ENCODE measurements at places on chromosomes 11 and 22.

DNA sequence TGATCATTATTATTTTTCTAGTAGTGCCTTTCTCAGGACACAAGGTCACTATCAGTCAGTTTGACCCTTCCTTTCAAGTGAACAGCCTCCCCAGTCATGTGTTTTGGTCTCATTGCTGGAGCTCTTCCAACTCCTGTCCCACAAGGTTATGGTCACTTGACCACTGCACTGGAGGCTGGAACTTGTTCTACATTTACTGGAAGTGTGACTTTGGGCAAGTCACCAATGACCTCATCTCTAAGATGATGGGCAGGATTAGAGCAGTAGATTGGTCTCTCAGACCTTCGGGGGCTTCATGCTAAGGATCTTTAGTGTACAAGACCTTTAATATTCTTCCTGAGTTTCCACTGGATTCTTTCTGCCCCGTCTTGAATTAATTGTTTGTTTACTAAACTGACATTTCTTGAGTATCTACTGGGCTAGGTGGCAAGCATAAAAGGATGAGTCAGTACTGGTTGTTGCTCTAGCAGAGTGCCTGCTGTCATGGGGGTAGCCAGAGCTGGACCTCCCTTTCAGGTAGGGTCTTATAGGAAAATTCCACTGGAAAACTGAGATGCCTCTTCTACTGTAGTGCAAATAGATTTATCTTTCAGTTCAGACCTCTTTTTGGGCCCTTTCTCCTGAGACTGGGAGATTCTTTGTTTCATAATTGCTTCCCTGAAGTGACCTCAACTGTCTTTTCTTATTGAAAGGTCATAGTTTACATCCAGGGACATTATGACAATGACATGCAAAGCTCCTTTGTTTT is 106.8 kb downstream of the GRAMD1B start:
- DNase-seq: no peak

DNA sequence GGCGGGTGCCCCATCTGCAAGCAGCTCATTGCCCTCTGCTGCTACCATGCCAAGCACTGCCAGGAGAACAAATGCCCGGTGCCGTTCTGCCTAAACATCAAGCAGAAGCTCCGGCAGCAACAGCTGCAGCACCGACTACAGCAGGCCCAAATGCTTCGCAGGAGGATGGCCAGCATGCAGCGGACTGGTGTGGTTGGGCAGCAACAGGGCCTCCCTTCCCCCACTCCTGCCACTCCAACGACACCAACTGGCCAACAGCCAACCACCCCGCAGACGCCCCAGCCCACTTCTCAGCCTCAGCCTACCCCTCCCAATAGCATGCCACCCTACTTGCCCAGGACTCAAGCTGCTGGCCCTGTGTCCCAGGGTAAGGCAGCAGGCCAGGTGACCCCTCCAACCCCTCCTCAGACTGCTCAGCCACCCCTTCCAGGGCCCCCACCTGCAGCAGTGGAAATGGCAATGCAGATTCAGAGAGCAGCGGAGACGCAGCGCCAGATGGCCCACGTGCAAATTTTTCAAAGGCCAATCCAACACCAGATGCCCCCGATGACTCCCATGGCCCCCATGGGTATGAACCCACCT is 28.0 kb upstream of the L3MBTL2 start:
- DNase-seq: no peak

GRCh38 chr11:90343673-90344072 is 120.8 kb upstream of the CHORDC1 start:
- DNase-seq: no peak

- no peak for DNase-seq
These were observed 6.0 kb upstream of the OR10D3 start for GRCh38 chr11:124176925-124177715.

- no peak for DNase-seq
These were observed 27.4 kb downstream of the TSPAN4 start for GRCh38 chr11:870127-870413.

DNA sequence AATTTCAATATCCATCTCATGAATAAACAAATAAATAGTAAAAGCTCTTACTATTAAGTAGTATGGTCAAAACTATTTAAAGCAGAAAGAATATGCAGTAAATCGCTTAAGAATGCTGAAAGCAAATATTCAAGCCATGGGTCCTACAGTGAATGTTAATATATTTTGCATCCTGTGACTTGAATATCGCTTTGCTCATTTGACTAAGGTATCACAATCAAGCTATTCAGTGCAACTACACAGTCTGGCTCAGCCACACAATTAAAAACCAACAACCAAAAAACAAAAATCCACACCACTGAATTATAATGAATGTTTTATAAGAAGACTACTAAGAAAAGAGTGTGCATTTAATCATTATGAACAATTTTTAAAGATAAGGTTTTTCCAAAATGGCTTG is 45.3 kb downstream of the RAB6A start:
- DNase-seq: no peak

DNA sequence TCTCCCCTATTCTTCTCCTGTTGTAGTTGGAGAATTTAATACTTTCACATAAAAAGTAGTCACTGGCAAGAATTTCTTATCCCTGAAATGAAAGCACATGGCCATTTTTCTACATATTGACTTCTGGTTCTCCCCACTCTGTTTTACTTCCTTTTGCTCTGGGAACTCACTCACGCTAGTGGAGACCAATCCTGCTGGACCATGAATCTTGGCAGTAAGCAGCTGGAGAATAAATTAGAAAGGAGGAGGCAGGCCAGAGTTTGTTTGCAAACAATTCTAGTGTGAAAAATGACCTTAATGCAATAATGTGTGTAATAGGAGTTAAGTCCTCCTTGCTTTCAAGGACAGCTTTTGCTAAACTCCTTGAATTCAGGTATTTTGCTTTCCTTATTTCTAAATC is 412.3 kb upstream of the CHORDC1 start:
- no peak for DNase-seq

DNA sequence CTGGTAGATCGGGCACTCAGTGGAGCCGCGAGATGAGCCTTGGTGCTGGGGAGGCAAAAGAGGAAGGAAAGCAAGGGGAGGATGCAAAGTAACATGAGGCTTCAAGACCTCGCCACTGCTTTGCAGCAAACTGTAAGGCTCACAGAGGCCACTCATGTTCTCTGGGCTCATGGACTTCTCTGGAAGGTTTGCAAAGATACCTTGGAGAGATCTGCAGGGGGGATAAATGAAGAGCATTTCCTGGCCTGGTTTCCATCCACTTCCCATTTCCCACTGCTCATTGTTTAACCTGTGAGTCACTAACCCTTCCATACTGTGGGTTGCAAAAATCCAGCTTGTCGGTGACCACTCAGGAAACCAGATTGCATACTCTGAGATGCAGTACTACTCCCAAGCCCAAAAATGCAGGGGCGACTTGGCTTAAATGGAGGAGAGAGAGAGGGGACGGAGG is 38.5 kb downstream of the OSBP2 start:
- DNase-seq: no peak

GRCh38 chr11:111836721-111837120 is 34.7 kb downstream of the ALG9 start:
- no peak for DNase-seq

DNA sequence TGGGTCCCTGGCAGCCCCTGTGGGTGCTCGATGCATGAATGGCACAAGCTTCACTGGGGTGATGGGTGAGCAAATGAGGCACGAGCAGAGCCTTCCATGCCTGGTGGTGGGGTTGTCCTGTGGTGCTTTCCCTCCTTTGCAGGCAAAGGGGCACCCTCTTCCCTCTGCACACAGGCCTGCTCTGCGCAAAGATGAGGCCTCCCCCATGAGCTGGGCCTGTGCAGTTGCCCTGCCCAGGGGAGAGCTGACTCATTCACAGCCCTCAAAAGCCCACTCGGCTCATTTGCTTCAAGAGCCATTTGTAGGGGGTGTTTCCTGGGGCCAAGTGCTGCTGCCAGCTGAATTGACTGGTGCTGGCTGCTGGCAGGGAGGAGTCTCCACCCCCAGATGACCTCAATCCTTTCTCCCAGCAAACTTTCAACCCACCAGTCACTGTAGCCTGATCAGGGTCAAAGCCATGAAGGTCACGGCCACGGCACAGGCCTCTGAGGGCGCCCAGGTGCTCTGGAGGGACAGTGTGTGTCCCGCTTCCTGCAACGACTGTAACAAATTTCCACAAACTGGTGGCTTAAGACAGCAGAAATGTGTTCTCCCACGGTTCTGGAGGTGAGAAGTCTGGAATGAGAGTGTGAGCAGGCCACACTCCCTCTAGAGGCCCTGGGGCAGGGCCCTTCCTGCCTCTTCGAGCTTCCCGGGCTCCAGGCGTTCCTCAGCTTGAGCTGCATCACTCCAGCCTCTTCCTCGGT is 48.8 kb upstream of the ANO1 start:
- no peak for DNase-seq

- no peak for DNase-seq
These were observed 20.8 kb downstream of the BARX2 start for GRCh38 chr11:129396454-129396853.

DNA sequence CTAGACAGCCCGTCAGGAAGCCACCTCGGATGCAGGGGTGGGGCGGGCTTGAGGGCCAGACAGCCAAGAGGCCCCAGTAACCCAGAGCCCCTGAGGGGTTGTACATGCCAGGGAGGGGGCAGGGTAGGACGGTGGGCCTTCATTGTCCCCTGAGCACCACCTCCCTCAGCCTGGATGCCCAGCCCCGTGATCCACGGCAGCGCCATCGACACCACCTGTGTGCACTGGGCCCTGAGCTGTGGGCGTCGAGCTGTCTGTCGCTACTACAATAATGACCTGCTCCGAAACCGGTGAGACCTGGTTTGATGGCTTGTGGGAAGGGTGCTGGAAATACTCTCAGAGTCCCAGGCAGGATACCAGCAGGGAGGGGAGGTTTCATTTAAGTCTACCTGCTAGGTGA is 37.4 kb upstream of the TPBGL start:
- DNase-seq: no peak

DNA sequence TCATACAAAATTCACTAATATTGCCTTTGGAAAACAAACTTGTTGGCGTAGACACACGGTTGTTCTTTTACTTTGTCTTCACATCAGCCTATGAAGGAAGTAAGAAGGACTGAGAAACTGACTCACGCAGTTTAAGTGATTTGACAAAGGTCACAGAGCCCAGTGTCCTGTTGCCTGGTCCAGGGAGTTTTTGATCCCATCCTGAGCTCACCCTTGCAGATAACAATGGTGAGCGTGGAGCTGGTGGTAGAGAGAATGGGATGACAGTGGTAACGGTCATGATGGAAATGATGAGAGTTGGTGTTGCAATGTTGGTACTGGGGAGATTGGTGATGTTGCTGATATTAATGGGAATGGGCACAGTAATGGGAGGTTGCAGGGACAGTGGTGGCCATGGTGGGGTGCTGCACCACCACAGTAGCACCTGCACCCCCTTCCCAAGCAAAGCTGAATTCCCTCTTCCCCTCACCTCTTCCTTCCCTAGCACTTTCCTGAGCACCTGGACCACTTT is 22.0 kb downstream of the CREB3L1 start:
- DNase-seq: no peak

DNA sequence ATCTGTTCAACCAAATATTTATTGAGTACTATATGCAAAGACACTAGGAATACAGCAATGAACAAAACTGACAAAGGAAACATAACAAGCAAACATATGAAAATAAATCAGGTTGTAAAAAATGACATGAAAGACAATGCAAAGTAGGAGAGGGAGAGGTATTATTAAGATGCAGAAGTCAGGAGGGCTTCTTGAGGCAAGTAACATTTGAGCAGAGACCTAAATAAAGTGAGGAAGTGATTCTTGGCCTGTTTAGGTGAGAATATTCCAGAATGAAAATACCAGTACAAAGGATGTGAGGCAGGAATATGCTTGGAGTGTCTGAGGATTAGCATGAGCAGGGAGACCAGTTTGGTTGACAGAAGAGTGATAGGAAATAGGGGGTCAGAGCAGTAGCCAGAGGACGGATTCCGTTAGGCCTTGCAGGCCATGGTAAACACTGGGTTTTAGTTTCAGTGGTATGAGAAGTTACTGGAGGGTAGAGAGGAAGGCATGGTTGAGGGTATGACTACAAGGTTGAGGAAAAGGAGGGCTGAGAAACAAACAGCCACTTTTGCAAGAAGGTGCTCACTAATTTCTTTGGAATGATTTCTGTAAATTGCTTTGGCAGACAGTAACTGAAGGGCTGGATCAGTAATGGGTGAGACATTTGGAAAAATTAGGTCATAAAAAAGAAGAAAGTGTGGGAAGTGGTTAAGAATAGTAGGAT is 191.9 kb downstream of the SWAP70 start:
- DNase-seq: no peak

DNA sequence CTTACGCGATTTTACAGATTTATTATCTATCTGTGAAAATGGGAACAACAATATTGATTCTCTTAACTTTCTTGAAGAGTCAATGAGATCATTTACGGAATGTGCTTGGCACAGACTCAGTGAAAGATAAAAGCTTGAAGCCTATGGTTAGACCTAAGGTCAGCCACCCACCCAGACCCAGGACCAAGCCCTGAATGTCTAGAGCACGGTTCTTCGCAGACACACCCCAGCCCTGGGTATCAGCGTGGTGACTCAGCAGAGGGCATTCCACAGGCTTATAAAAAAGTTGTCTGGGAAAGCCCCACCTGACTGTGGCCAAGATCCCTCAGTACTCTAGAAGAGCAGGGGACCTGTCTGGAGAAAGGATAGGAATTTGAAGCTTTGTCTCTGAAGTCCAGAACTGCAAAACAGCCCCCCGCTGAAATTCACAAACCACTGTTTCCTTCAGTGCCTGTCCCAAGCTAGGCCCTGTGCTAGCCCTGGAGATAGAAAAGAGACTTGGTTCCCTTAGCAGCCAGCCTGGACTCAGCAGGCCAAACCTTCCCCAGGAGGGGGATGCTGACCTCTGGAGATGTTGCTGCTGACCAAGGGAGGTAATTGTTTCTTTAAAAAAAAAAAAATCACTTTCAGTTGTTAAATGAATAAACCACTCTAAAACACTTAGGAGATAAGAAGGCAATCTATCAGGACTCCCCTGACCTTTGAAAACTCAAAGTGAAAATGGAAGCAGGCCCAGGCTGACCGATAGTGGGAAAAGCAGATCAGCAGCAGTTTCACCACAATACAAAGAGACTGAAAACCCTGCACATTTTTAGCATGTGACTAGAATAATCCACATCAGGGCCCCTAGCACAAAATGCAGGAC is 114.0 kb downstream of the ABTB2 start:
- no peak for DNase-seq

- DNase-seq: no peak
These were observed 106.4 kb downstream of the NECTIN1 start for GRCh38 chr11:119622454-119623143.

- DNase-seq: no peak
These were observed 72.9 kb upstream of the YWHAH start for GRCh38 chr22:31871480-31871879.

GRCh38 chr11:79414041-79414440 is 26.8 kb downstream of the TENM4 start:
- DNase-seq: no peak

DNA sequence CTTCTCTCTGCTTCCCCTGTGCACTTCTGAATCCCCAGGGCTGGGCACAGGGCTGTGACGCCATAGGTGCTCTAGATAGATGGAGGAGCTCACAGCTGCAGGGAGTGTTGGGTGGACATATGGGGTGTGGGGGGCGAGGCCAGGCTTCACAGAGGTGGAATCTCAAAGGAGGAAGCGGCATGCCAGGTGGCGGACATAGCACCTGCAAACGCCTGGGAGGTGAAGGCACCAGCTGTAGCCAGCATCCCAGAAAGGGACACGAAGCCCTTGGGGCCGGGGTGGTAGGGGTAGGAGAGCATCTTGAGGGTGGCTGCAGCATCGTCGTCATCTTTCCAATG is 14.6 kb upstream of the KCNQ1OT1 start:
- no peak for DNase-seq
